T-helper 2 cell (primary cell): ENCODE measurements at places on chromosomes 16 and 17.

DNA sequence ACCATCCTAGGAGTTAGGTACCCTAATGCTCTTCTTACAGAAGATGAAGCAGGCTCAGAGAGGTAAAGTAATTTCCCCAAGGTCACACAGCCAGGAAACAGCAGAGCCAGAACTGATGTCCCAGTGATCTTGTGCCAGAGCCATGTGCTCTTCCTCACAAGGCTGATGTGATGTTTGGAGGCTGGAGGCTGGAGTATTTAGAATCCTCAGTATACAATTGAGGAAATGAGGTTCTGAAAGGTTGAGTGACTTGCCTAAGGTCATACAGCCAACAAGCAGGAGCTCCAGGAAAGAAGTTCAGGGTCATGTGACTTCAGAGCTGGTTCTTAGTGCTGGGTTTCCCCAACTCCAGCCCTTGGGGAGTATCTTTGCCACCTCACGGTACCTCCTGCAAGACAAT lies 18.5 kb downstream of the ITPRIPL2 start:
- DNase-seq: no peak

GRCh38 chr16:81521141-81521626 lies 76.6 kb downstream of the CMIP start:
- peak; percentile 15 for DNase-seq

GRCh38 chr17:72720494-72720825 lies 372.0 kb downstream of the SLC39A11 start:
- no peak for DNase-seq

DNA sequence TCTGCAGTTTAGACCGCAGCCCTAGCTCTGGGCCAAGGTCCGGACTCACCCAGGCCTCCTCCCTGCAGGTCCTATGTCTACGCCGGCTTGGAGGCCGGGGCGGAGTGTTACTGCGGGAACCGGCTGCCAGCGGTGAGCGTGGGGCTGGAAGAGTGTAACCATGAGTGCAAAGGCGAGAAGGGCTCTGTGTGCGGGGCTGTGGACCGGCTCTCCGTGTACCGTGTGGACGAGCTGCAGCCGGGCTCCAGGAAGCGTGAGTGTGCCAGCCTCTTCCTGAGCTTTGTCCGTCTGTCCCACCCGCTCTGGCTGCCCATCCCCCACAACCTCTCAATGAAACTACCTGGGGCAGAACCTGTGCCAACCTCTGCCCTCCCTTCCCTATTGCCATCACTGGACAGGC lies 20.1 kb downstream of the WSCD1 start:
- no peak for DNase-seq

GRCh38 chr16:3171855-3172593 lies 16.0 kb upstream of the OR1F1 start:
- DNase-seq: no peak

DNA sequence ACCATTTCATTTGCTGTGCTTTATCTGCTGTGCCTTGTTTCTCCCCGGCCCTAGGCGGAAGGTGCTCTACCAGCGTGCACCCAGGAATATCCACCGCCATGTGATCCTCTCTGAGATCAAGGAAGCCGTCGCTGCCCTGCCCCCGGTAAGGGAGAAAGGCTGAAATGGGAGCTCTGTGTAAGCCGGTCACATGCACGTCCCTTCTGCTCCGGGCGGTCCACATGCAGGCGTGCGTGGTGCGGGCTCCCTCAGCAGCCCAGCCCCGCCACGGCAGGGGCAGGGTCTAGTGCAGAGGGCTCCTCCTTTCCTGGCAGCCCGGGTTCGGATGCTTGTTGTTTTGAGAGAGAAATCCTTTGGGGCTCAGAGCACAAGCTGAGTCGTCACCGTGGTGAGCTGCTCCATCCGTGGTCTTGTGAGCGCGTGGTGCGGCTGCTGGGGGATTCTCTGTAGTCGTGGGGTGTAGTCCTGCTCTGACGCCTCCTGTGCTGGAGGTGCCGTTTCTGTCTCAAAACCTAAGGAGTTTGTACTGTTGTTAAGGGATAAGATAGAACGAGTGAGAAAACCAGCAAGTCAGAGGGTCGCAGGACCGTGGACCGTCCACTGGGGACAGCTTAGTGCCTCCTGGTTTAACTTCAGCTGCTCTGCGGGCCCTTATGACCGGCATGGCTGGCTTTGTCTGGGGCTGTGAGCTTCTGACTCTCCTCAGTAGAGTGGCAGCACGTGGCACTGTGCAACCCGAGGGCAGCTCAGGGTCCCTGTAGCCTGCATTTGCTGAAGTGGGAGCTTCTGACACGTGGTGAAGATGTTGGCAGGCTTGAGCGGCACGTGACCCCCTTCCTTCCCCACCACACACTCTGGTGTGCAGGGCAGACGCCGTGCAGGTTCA lies 12.3 kb upstream of the MC1R start:
- no peak for DNase-seq

DNA sequence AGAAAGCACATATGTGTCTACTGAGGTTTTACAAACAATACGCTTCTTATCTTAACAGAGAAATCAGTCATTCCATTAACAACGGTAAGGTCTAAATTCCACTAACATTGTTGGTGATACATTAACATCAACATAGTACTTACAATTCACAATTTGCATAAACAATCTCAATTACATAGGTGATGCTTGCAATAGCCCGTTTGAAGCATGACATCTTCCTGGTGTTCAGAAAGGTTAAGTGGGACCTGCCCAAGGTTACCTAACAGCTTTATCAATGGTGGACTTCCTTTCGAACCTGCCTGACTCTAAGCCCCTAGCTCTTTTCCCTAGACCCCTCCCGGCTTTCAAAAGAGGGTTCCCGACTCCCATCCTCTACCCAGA lies 699 bp downstream of the FAM222B start:
- peak; percentile 36 for DNase-seq

GRCh38 chr16:86016201-86016965 lies 117.4 kb downstream of the IRF8 start:
- DNase-seq: no peak

- DNase-seq: no peak
Observed at GRCh38 chr17:62140836-62141235, 75.8 kb upstream of the MED13 start.
